ENCODE measurements at places on chromosomes 7 and 10.

DNA sequence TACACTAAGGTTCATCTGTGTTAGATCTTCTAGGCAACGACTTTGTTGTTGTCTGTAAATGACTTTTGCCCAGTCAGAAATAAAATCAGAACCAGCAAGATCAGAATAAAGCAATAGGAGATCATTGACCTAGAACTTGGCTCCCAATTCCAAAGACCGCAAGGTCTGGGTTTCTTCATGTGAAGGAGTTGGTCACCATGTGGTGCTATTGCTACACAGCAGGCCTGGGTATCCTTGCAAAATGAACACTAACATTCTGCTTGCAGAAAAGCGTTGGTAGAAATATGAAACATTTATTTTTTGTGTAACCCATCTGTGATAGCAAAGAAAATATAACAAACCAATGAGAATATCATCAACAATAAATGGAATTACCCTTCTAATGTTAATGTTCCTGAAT lies 831.0 kb downstream of the NXPH1 start:
- no peak for DNase-seq

DNA sequence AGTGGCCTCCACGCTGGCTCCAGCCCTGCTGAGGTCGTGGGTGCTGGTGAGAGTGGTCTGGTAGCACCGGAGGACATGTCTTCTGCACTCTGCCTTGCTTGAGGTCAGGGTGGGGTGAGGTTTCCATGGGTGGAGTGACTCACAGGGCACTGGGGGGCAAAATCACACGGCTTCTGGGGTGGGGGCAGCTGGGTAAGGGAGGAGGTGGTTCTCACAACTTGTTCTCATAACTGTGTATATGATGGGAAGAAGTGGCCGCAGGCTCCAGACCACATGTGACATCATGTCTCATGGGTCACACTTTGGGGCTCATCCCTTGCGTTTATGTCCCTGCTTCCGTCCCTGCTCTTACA lies 884 bp upstream of the PRF1 start:
- no peak for DNase-seq

- no peak for DNase-seq
Measured at GRCh38 chr10:133405844-133406527, 12.0 kb downstream of the MTG1 start.

- DNase-seq = no peak
Measured at GRCh38 chr10:100631192-100631591, 95.4 kb downstream of the HIF1AN start.

- no peak for DNase-seq
Measured at GRCh38 chr10:66085906-66086305, 839.9 kb upstream of the LRRTM3 start.

- DNase-seq = no peak
Measured at GRCh38 chr10:61903928-61904344, 2.4 kb downstream of the ARID5B start.

GRCh38 chr10:92829042-92829785 lies 19.1 kb upstream of the EXOC6 start:
- DNase-seq = no peak

- no peak for DNase-seq
Measured at GRCh38 chr10:8350250-8350967, 295.9 kb downstream of the GATA3 start.

GRCh38 chr7:131952365-131952764 lies 395.9 kb upstream of the PODXL start:
- DNase-seq = no peak

DNA sequence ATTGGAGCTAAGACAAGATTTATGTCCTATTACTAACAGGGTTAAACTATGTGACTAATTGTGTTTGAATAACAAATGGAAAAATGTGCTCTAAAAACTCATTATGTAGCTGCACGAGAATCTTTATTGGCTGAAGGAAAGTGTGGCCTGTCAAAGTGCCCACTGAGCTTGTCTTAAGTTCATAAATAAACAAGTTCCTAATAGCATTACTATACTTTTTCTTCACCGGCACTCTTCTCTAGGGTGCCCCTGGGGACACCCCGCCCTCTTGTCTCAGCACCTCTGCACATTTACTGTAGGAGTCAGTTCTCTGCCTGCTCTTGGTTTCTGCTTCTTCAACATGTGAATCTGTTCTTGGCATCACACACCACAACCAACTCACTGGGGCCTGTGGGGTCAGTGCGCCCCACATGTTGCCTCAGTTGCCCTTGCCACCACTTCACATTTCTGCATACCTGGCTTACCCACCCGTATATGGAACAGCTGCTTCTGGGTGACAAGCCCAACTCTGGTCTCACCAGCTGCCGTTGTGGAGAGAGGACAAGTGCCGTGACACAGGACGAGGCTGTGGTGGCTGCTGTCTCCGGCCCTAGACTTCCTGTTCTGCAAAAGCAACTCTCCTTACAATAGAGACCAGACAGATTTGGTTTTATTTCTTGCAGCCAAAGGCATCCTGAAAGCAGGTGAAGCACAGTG lies 96.3 kb upstream of the DDC start:
- DNase-seq = no peak

DNA sequence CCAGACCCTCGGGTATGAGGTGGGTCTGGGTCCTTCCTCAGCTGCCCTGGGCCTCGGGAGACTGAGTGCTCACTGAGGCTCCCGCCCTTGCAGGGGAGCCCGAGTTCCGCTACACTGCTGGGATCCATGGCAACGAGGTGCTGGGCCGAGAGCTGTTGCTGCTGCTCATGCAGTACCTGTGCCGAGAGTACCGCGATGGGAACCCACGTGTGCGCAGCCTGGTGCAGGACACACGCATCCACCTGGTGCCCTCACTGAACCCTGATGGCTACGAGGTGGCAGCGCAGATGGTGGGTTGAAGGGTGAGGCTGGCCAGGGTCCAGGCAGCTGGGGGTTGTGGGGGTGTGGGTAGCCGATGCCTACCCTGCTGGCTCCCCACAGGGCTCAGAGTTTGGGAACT lies 7.6 kb downstream of the AEBP1 start:
- no peak for DNase-seq

DNA sequence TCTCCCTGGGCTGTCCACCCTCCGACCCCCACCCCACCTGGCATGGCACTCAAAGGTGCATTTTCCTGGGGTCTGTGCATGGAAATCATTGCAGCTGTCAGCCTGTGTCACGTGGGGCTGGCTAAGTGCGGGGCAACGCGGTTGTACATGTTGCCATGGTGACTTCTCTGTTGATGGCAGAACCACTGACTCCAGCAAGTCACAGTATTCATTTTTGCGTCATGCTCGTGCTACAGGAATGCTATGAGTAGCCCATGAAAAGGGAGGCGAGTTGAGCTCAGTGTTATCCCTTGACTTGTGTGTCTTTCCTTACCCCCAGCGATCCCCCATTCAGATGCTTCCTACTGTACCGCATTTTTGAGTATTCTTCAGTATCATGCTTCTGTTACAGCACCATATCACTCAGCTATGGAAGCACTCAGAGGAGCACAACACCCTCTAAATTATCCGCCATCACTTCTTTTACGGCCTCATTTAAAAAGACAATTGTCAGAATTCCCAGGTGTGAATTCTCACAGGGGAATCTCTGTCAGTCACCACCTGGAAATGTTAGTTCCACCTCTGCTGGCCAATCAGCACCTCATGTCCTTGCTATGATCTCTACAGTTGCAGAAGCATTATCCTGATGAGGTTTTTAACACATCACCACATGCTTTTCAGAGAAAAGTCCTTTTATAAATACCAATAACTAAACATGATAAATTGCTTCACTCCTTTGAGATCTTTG lies 194.4 kb upstream of the C7orf33 start:
- no peak for DNase-seq

Measured in activated B cell treated with CpG ODN at 0.5 μM for 24 hours (primary cell).